NCI-H187 (cell line): ENCODE measurements at places on chromosomes 11 and 22.

DNA sequence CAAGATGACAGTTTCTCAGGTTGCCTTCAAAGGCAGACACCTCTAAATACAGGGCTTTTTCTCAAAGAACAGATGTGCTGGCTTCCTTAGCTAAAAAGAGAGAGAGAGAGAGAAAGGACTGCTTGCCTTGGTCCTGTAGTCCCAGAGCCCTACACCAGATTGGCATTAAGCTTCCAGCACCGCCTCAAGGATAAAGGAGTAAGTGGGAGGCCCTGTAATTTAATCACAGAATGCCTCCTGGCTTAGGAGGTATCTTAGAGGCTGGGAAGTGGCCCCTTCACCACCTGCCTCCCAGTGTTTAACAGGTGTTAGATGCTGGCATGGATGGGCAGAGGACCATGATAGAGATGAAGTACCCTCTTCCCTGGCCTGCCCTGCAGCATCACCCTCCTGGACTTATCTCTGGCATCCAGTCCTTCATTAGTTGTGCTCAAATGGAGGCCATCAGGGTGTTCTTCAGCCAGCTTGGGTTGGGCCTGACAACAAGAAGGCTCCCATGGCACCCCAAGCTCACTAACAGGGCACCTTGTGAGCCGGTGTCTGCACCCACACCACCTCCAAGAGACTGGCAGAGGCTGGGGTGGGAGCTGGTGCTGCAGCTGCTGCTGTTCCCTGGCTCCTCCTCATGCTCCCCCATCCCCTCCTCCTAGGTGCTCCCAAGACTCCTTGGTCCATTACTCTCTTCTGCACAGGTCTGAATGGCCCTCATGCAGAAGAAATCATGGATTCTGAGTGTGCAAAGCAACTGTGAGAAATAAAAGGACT, 32.5 kb downstream of the ABCC8 start:
- peak; percentile 22 for DNase-seq

DNA sequence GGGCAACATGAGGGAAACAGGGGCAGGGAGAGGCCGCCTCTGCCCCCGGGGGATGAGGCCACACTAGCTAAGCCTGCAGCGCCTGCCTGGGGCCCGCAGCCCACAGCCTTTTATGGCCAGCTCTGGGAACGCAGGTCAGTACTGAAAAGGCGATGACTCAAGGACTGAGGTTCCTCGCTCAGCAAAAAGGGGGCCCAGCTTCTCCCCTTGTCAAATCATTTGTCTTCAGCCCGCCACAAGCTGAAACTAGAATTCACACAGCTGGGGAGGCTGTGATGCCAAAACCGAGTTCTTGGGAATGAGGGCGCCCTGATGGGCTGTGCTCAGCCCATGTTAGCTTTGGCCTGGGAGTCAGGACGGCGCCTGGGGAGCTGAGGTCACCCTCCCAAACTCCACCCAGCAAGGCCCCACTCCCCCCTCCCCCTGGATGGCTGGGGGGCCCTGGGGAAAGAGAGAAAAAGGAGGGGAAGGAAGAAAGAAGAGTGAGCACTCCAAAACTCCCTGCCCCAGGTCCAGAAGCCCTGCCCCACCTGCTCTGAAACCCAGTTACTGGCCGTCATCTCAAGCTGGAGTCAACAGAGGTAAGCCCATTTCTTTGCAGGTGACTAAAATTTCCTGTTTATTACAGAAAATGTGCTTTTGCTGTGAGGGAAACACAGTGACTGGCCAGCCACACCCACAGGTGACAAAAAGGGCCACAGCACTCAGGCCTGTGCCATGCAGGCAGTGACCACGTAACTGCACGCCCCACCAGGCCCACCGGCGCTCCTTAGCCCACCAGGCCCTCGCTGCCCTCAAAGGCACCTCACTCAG, 13.7 kb downstream of the EHD1 start:
- no peak for DNase-seq

DNA sequence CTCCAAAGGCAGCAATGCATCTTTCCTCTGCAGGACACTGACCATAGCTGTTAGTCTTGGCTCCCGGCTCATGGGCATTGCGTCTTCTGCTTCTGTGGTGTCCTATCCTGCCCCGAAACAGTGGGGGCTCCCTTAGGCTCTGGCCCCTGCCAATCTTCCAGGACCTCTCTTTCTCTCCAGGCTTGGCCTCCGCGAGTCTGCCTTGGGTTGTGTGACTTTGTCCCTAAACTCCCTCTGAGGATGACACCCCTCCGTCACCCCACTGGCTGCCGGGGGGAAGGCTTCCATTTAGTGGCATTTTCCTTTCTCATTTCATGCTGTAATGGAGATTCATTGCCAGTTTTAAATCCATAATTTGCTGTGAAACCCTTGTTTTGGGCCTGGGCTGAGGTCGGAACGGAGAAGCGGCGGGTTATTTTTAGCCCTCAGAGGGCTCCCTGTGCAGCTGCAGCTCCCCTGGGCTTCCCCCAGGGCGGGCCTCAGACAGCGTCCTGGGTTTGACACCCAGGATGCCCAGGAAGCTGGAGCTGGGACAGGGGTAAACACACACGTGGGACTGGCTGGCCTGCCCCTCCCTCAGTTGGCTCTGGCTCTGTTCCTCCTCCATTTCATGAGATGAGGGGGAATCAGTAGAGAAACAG, 156.1 kb downstream of the ST3GAL4 start:
- DNase-seq = no peak

DNA sequence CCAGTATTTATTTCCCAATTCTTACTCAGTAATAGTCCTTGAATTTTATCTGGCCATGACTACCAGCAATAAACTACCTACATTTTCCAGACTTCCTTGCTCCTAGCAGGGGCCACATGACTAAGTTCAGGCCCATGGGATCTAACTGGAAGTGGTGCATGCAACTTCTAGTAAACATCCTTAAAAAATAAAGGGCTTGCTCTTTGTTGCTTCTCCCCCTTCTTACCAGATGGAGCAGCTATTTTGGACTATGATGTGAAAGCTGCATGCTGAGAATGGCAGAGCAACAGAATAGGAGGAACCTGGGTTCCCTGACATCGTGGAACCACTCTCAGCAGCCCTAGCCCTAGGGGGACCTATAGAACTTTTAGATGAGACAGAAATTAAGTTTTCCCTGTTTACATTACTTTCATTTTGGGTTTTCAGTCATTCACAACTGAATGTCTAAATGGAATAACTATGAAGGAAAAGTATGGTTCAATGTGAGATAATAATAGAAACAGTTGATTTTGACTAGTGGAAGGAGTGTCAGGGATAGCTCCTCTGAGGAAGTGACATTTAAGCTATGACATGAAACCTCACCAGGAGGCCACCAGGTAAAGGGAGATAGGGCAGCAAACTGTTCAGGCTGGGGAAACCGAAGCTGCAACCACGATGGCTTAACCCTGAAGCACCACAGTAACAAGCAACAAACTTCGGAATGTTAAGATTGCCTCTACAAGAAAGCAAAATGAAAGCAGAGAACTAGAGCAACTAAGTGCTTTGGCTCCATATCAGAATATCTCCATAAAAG, 48.9 kb downstream of the PHF21A start:
- no peak for DNase-seq

GRCh38 chr11:83159902-83160865, 3.3 kb downstream of the PCF11 start:
- no peak for DNase-seq

DNA sequence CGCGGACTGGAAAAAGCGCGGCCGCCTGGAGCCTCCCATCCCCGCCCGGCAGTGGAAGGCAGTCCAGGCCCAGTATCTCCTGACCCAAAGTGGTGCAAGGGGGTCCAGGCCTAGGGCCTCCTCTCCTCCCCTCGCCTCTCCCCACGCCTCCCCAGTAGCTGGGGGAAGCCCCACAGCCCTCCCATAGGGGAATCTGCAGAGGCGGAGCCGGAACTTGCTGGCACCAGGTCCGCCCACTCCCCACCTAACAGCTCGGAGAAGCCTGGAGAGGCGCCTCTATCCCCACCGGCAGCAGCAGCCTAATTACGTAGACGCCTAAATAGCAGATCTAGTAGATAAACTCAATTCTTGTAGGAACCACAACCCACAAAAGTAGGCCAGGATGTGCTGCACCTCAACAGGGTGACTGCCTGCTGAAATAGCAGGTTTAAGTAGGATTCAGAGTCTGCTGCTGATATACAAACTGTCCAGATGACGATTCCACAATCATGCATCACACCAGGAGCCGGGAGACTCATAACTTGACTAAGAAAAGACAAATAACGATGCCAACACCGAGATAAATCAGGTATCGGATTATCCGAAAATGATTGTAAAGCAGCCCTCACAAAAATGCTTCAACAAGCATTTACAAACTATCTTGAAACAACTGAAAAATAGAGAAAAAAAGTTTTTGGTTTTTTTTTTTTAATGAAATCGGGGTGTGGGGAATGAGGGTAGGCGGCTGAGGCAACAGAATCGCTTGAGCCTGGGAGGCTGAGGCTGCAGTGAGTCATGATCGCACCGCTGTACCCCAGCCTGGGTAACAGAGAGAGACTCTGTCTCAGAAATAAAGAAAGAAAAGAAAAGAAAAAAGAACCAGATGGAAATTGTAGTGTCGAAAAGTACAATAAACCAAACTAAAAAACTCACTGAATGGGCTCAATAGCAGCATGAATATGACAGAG, 11.4 kb upstream of the BRD1 start:
- DNase-seq = no peak
